ENCODE measurements at places on chromosomes 7 and 10. TPM values are rescaled to one million over a fixed set of nuclear protein-coding genes. Genes with fewer than 3 reads are reported as not detected.

DNA sequence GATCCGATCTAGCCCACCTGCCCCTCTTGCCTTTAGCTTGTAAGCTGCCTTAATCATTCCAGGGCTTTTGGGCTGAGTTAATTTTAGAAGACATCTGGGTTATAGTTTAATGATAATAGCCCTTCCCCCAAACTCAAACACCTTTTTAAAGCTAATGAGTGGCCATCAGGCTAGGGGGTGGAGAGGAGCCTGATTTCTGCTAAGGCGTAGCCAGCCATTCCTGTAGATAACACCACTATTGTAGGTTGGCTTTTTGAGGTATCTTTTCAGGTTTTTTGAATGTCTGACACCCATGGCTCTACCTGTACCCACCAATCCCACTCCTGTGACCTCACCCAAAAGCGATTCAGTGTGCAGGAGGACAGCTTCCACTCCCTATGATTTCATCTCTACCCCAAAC is 7.6 kb upstream of the SYPL1 start:
- no peak for DNase-seq

Gene CYP26A1
- not detected for total RNA-seq

Gene WDR91
- 28.7 TPM for total RNA-seq

DNA sequence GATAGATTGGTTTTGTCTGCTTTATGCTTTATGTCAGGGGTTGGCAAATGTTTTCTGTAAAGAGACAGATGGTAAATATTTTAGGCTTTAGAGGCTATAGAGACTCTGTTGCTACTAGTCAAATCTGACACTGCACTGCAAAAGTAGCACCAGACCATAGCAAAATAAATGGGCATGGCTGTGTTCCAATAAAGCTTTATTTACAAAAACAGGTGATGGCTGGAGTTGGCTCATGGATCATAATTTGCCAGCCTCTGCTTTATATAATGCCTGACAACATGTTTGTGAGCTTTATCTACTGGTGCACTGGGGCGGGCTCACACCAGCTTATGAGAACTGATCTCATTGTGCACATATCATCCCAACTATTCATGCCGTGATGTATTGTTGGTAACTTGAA is 120.1 kb downstream of the PLXDC2 start:
- no peak for DNase-seq

- no peak for DNase-seq
Observed at GRCh38 chr10:86480571-86480970, 41.0 kb downstream of the WAPL start.

- no peak for DNase-seq
Observed at GRCh38 chr10:22453320-22453719, 108.0 kb downstream of the SPAG6 start.

DNA sequence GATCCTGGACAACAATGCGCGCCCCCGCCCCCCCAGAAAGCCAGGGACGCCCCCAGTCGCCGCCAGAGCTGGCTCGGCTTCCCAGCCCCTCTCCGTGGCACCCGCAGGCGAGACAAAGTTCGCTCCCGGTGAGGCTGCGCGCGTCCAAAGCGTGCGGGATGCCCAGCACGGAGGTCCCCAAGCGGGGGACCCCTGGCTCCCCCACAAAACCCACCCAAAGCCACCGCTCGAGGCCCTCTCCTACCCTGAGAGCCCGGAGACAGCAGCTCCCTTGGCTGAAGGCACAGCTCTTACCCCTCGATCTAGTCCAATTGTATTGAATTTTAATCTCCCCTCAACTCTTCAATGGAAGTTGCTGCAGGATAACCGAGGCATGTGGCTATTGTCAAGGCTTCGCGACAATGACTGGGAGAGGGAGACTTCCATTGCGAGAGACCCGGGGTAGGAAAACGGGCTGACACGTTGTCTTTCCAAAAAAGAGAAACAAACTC is 305.3 kb downstream of the PRPF18 start:
- no peak for DNase-seq

Gene GPRIN2
- not detected for total RNA-seq

DNA sequence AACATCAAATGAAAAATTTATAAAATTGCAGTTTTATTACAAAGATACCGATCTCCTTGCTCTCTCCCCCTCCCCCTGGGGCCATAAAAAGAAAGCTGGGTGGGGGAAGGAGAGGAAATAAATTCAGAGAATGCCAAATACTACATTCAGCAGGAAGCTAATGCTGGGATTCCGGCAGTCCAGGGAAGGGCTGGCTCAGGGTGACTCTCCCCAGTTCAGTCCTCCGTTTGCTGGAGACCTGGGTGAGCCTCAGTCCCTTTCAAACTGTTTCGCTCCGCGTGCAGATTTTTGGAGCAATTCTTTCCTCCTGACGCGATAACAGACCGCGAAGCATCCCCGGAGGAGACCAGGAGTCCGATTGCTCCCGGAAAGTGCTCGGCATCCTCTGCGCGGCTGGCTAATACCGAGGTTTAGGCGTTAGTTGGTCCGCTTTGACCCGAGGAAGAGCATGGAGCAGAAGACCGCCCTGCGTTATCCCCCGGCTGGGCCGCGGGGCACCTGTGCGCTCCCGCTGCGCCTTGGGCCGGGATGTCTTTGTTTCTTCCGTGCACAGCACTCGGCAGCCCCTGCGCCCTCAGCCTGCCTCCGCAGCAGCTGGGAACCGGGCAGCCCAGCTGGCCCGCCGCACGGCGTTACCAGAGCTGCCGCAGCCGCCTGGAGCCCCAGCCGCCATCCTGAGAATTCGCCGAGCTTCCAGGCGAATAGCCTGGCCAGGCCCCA is 3.9 kb upstream of the HOXA2 start:
- no peak for DNase-seq

Gene CCDC3
- 0.21 TPM for total RNA-seq

DNA sequence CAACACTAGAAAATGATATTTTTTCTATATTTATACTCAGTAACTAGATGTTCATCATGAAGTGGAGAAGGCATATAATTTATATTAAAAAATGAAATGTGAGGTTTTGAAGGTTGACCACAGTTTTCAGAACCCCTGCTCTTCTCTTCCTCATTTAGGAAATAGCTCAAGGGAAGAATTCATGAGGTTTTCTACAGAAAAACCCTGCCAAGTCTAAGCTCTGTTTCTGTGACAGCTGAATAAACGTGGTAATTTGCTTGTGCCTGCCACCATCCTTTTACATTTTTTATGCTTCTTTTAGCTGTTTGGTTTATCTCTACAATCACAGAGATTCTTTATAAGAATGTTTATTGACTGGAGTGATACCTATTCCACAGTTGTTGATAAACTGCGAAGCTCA is 630.3 kb upstream of the POT1 start:
- no peak for DNase-seq

- no peak for DNase-seq
Observed at GRCh38 chr7:30977222-30977621, 13.5 kb downstream of the GHRHR start.

Gene MYL7
- total RNA-seq, result not detected

Gene CLDN3
- total RNA-seq, result not detected

DNA sequence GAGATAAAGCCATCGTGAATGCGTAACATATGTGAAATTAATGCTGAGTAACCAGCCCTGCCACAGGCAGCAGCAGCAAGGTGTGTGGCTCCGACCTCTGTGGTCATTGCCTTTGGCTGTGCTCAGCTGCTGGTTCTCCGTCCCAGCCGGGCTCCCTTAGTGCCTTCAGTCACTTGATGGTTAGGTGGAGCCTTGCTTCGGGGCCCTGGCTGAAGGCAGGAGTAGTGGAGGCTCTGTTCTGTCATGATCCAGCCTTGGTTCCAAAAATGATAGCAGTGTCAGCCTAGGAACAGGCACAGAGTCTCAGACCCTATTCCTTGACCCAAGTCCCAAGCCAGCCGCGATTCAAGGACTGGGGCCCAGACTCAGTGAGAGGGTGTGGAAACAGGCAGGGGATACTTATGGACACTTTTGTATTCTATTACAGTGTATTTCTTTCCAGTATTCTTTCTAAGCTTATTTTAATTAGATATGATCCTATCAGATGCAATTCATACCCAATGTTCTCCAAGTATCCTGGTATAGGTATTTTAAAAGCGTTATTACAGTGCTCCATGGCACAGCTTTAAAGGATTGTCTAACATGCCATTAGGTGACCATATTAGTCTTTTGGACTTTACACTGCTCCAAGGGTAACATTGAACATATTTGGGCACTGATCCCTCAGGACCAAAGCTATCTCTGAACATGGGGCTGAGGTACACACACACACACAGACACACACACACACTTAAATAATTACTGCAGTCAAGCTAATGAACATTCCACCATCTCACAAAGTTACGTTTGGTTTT is 9.0 kb downstream of the SCART1 start:
- DNase-seq, result no peak

DNA sequence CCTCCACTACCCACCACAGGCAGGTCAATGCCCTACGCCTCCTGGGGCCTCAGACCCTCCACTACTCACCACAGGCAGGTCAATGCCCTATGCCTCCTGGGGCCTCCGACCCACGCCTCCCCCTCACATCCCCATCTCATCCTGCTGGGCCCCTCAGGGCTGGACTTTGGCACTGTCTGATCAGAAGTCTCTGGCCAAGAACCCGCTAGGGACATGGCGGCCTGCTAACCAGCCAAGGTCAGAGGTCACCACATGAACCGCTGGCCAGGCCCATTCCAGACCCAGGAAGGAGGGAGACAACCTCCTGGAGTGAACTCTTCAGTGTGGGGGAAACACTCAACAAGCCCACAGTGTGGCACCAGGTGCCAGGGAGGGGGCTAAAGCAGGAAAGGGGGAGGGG is 55.8 kb downstream of the STK32C start:
- DNase-seq, result no peak

- no peak for DNase-seq
Observed at GRCh38 chr10:103833731-103834365, 21.5 kb downstream of the SH3PXD2A start.

DNA sequence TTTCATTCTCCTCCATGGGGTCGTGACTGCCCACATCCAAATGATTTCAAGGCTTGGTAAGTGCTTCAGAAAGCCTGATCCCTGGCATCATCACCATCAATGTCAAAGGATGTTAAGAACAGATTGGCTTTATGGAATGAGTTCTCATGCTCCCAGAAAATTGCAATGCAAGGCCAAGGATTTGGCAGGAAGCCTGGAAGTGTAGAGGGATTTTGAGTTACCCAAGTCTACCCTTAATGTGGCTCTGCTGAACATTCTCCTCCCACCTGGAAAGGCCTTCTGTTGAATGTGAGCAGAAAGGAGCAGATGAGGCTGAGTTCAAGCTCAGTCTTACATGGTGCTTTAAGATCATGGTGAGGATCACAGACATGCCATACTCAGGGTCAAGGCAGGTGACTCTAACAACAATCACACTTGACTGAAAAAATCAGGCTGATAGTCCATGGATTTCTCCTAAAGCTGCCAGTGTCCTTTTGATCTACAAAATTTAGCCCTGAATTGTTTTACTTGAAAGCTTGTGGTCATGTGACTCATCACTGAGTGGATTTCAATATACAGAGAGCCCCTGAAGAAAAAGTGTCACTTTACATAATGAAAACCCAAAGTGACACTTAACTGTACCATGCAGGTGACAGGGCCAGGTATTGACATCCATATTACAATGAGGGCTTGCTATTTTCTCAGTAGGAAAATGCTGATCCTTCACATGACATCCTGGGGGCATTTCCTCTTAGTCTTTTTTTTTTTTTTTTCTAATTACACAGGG is 111.1 kb upstream of the PDLIM1 start:
- no peak for DNase-seq

Gene CPEB3
- 3.6 TPM for total RNA-seq

Gene STK32C
- 22.1 TPM for total RNA-seq

- DNase-seq, result no peak
Observed at GRCh38 chr10:31098046-31098445, 66.4 kb upstream of the ZNF438 start.

- no peak for DNase-seq
Observed at GRCh38 chr10:118974951-118975350, 54.6 kb upstream of the NANOS1 start.

- no peak for DNase-seq
Observed at GRCh38 chr7:49643736-49644135, 129.7 kb upstream of the VWC2 start.

- DNase-seq, result no peak
Observed at GRCh38 chr10:32959006-32959920, 1.2 kb upstream of the ITGB1 start.

Gene NOS3
- total RNA-seq, result 5.9 TPM

DNA sequence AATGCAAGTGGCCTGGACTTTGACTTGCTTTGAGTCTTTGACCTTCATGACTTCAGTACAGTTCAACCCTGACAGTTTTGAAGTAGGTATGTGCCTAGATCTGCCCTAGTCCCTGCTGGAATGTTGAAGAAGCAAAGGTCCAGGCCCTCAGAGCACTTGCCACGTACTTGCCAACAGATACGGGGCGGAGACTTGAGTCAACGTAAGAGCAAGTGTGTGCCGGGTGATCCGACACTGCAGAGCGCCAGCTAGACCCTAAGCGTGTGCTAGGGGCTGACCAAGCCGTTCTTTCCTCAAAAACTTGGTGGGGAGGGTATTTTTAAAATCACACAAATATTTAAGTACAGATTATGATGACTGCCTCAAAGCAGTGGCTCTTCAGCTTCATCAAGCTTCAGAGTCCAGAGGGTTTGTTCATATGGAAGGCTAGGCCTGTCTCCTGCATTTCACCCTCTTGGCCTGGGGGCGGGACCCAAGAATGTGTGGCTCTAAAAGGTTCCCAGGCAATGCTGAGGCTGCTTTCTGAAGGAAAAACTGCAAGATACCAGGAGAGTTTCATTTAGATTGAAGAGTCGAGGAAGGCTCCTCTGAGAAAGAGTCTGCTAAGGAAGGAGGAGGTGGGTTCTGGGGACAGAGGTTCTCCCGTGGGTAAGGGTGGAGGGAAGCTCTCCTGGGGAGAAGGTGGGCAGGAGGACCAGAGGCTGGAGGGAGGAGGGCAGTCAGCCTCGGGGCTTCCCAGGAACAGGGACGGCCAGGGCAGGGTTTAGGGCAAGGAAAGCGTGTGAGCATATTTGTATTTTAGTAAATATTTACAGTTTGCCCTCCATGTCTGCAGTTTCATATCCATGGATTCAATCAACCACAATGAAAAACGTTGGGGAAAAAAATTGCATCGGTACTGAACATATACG is 160.3 kb downstream of the EGFR start:
- DNase-seq, result no peak

GRCh38 chr10:34666008-34666704 is 148.9 kb downstream of the PARD3 start:
- DNase-seq, result no peak

Gene FOXI2
- total RNA-seq, result not detected

DNA sequence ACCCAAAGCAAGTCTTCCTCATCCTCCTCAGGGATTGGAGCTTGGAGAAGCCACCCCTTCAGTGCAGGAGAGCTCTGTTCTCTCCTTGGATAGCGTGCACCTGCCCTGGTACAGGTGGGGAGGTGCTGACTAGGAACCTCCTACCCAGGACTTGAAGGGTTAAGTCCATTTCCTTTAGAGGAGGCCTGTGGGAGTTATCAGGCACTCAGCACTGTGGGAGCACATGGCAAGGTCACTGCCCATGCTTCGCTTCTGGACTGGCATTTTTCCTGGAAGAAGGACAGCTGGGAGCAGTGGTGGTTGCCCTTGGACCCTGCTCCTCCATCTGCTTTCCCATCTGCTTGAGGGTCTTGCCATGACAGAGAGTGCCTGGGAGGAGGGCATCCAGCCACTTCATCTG is 142.8 kb downstream of the CXCL12 start:
- no peak for DNase-seq

Gene PLEKHA1
- total RNA-seq, result 64.6 TPM

Gene ETV1
- total RNA-seq, result not detected
